ENCODE measurements at places on chromosomes 1 and 21.

- no peak for DNase-seq
- no peak overlapping the region for H3K4me3 ChIP-seq
- H3K4me1 ChIP-seq: peaks cover 19% of the 10 kb centered on the region
- no peak overlapping the region for H3K27ac ChIP-seq
These were observed 58.3 kb downstream of the TGFBR3 start for GRCh38 chr1:91827459-91828321.

DNA sequence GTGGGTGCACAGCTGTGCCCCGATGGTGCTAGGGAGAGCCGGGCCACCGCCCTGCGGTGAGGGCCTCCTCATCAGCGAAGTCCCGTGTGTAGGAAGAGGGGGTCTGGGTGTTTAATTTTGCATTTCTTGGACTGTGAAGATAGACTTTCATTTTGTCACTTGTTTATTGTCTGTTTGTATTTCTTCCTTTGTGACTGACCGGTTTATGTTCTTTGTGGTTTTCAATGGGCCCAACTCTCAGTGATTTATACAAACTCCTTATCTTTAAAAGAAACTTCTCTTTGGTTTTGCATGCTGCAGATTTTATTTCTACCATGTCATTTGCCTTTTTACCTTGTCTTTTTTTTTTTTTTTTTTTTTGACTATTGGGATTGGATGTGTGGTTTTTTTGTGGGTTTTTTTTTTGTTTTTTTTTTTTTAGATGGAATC, 65.1 kb downstream of the COL18A1 start:
- peaks cover 52% of the 10 kb centered on the region for H3K4me1 ChIP-seq
- no peak for DNase-seq
- H3K27ac ChIP-seq: 0 out of 2 replicates have a peak overlapping the region, but pooled peaks have one; percentile 37
- no peaks in the 10 kb centered on the region for H3K27me3 ChIP-seq

GRCh38 chr1:64242895-64243756, 39.7 kb downstream of the UBE2U start:
- DNase-seq: peak; percentile 28
- no peaks in the 10 kb centered on the region for H3K36me3 ChIP-seq
- H3K4me1 ChIP-seq: peaks cover 4% of the 10 kb centered on the region

GRCh38 chr1:159778266-159778665, 2.5 kb upstream of the DUSP23 start:
- DNase-seq: no peak
- H3K27ac ChIP-seq: no peak overlapping the region
- H3K4me3 ChIP-seq: no peak overlapping the region
- no peaks in the 10 kb centered on the region for H3K27me3 ChIP-seq

GRCh38 chr21:42386034-42386591, 9.7 kb downstream of the TMPRSS3 start:
- H3K4me3 ChIP-seq: no peak overlapping the region
- no peaks in the 10 kb centered on the region for H3K36me3 ChIP-seq
- no peak for DNase-seq
- H3K4me1 ChIP-seq: peaks cover 9% of the 10 kb centered on the region

DNA sequence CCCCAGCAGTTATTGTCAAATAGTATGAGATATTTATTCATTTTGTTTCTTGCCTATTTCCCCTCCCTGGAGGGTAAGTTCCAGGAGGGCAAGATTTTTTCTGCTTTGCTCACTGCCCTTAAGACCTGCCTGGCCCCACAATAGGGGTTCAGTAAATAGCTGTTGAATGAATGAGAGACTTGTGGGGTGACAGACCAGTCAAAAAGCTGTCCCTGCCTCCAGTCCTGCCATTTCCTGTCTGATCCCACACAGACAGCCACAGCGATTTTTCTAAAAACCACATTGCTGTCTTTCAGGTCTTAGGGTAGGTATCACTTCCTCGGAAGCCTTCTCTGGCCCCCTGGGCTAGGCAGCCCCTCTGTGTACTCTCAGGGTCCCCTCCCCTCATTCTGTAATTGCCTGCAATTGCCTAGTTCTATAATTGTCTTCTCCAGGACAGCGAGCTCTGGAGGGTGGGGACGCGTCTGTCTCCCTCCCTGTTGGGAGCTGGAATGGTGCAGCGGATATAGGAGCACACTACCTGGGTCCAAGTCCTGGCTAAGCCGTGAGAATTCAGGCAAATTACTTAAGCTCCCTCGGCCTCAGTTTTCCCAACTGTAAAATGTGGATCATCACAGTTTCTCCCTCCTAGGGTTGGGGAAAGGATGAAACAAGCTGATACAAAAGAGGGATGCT, 1.8 kb upstream of the EXTL1 start:
- H3K27me3 ChIP-seq: no peaks in the 10 kb centered on the region
- no peak overlapping the region for H3K27ac ChIP-seq
- no peaks in the 10 kb centered on the region for H3K36me3 ChIP-seq
- H3K4me1 ChIP-seq: no peaks in the 10 kb centered on the region
- no peak overlapping the region for H3K4me3 ChIP-seq

DNA sequence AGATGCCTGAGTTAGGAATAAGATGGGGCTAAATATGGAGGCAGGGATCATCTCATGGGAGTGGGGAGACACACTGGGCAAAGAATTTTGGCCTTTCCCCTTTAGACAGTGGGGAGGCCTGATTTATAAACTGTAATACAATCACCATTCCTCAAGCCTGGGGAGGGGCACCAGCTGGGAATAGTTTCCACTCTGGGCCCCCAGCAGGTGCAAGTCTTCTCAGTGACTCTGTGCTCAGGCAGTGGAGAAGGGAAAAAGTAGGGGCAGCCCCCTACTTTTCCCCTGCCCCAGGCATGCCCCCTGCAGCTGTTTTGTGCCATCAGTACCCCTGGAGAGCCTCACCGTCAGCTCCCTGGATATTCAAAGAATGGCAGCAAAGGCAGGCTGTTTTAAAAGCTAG, 19.1 kb downstream of the COA7 start:
- H3K36me3 ChIP-seq: no peaks in the 10 kb centered on the region
- no peak overlapping the region for H3K27ac ChIP-seq
- H3K27me3 ChIP-seq: no peaks in the 10 kb centered on the region
- DNase-seq: no peak
- H3K4me1 ChIP-seq: no peaks in the 10 kb centered on the region
- H3K4me3 ChIP-seq: no peak overlapping the region
